Stimulated activated CD8-positive, alpha-beta memory T cell treated with anti-CD3 and anti-CD28 coated beads, Interleukin-4, amount 100 ng/mL, for 1 hour (primary cell): ENCODE measurements at places on chromosomes 11 and 22.

GRCh38 chr11:123434262-123434661 lies 4.2 kb downstream of the GRAMD1B start:
- no peak for DNase-seq

- no peak for DNase-seq
Observed at GRCh38 chr22:48338793-48339705, 1488.6 kb downstream of the BRD1 start.

- DNase-seq, result no peak
Observed at GRCh38 chr11:80783561-80783960, 1342.7 kb upstream of the TENM4 start.

- DNase-seq, result no peak
Observed at GRCh38 chr11:83845797-83846196, 559.6 kb upstream of the CCDC90B start.

DNA sequence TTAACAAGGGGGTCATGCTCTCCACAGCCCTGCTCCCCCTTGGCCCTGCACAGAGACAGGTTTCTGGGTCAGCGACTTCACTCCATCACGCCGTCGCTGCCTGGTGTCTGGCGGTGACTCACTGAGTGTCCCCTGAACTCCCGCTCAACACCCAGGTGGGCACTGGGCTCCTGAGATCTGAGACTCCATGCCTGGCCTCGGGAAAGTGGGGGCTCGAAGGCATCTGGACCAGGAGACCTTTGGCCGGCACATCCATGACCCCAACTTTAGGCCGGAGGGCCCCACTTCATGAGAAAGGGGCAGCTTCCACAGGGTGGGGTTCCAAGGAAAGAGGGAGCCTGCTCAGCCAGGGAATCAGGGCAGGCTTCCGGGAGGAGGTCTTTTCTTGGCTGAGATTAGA lies 79.3 kb upstream of the PRR5 start:
- no peak for DNase-seq

DNA sequence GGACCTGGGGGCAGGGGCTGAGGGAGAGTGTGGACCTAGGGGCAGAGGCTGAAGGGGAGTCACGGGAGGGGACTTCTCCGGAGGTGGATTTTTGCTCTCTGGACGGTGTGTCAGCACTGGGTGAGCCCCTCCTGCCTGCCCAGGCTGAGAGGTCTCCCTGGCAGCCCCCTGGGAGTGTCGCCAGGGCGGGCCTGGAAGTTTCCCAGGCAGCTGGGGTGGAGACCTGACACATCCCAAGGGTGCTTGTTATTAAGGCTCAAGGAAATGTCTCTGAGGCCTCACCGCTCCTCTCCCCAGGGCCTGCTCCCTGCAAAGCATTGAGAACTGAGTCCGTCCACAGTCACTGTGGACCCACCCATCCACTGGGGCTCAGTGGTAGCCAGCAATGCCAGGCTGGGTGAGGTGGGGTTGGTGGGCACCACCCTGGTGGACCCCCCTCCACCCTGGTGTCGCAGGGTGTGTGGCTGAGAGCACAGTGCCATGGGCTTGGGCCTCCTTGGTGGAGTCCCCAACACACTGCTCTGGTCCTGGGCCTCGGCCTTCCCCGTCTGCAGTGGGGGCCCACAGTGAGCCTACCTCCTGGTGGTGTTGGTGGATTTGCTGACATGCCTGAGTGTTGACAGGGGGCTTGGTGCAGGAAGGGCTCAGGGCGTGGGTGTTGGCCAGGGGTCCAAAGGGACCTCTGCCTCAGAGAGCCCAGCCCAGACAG lies 2.5 kb downstream of the CD81 start:
- no peak for DNase-seq

- DNase-seq, result no peak
Observed at GRCh38 chr11:127114035-127114434, 113.5 kb upstream of the KIRREL3 start.

- no peak for DNase-seq
Observed at GRCh38 chr11:24900514-24900913, 403.7 kb downstream of the LUZP2 start.

DNA sequence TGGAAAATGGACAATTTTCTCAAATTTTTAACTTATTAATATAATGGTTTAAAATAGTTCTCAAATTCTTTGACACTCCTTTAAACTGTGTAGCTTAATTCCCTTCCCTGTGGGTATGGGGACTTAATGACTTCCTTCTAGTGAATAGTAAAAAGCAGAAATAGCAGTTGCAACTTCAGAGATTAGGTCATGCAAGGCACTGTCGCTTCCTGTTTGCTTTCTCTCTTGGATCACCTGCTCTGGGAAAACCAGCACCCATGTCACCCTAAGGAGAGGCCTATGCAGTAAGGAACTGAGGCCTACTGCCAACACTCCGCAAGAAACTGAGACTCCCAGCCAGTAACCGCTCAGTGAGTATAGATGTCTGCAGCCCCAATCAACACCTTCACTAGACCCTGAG lies 5.5 kb upstream of the PANX3 start:
- no peak for DNase-seq

- DNase-seq, result no peak
Observed at GRCh38 chr11:1782831-1783724, 19.4 kb upstream of the CTSD start.

GRCh38 chr11:431921-432320 lies 9.9 kb downstream of the ANO9 start:
- DNase-seq, result no peak

- no peak for DNase-seq
Observed at GRCh38 chr22:44884968-44885805, 124.6 kb downstream of the PHF21B start.

GRCh38 chr11:95219599-95219998 lies 11.4 kb downstream of the SESN3 start:
- DNase-seq, result no peak

GRCh38 chr22:47460861-47461260 lies 698.4 kb downstream of the TBC1D22A start:
- DNase-seq, result no peak

GRCh38 chr11:2444821-2445745 lies at the start of gene KCNQ1:
Gene KCNQ1, plus strand, starts transcription at chr11:2445008. Its CDS starts 91 bp downstream, at chr11:2445099.
- no peak for DNase-seq

GRCh38 chr11:2553886-2554285 lies 109.1 kb downstream of the KCNQ1 start:
- no peak for DNase-seq

DNA sequence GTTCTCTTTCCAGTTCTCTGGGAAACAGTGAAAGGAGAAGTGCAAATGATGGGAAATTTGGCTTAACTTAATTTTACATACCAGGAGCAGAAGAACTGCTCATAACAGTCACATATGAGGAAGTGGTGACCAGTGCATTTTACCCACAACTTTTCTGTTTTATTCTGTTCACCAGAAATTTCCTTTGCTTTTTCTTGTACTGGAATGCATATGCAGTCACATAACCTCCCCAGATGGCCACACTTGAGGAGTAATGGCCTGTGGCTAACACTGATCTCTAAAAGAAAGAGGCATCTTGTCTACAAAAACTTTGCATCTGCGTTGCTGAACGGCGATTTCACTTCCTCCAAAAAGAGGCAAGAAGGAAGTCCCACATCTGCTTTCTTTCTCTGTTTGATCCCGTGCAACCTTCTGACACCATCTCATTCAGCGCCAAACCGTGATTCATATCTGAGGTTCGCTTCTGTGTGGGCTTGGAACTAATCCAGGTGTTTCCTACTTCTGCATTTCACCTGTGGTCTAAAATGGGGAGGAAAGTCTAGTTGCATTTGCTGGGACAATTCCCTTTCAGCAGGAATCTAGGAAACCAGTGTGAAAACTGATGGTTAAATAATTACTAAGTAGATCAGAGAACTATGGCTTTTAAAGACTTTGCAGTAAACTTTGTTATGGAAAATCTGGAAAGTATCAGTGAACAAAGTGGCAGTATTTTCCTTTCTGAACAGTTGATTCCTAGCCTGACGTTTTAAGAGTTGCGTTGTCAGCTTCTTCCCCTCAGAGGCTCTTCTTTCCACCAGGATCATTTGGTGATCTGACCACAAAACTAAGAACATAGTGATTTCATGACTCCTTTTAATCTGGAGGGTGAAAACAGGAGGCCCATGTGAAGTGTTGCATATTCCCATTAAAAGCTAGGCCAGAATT lies 4.2 kb upstream of the MPEG1 start:
- no peak for DNase-seq

- DNase-seq, result no peak
Observed at GRCh38 chr11:117520201-117520600, 192.5 kb downstream of the CEP164 start.

DNA sequence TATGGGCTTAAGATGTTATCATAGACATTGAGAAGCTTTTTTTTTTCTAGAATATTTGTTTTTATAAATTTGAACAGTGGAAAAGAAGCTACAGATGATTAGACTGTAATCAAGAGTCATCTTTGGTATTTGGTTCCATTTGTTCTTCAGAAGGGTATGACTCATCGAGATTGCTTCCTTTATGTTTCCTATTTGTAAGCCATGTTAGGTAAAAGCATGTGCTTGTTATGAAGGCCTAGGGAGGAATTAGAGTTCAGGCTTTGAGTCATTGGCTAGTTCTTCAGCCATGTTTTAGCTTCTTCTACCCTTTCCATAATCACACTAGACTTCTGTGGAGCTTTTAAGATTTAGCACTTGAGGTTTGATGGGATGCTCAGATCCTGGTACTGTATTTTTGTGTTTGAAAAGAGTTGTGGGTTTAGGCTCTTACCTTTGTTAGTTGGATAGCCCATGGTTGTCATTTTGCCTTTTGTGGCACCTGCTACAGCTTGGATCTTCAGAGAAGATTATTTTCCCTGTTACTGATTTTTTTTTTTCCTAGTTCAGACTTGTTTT lies 44.3 kb downstream of the POLD3 start:
- DNase-seq, result no peak

DNA sequence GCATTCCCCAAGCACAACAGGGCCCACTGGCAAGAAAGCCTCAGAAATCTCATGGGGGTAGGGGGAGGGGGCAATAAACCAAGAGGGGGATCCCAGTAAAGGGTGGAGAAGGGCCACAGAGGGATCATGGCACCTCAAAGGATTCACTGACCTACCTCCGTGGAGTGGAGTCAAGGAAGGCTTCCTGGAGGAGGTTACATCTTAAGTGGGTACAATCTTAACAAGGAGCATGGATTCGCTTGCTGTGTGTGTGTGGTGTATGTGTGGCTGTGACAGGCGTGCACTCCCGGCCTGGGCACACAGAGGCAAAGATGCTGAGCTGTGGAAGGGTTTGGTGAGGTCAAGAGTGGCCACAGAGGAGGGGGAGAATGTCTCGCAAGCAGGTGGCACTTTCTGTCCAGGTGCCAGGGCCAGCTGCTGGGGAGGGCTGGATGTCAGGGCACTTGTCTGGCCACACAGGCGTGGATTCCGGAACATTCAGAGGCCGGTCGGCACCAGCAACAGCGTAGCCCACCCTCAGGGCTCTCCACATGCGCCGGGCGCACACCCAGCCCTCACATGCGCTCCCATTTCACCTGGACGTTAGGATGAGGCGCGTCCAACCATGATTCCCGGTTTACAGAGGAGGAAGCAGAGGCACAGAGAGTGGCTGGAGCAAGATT lies 43.3 kb downstream of the WNT7B start:
- no peak for DNase-seq

DNA sequence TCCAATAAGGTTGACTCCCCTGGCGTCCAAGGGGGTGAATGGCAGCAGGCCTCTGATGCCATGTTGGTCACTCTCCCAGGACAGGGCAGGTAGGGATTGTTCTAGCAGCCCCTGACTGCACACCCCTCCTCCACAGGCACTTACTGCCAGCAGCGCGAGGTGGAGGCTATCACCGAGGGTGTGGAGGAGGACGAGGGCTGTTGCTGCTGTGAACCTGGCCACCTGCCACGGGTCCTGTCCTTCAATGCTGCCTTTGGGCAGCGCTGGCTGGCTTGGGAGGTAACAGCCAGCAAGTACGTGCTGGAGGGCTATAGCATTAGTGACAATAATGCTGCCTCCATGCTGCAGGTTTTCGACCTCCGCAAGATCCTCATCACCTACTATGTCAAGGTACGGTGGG lies 7.7 kb upstream of the SIPA1 start:
- no peak for DNase-seq
